Activated naive CD8-positive, alpha-beta T cell treated with anti-CD3 and anti-CD28 coated beads, Interleukin-2, amount 50 U/mL, for 24 hours (primary cell): ENCODE measurements at places on chromosomes 2 and 18.

DNA sequence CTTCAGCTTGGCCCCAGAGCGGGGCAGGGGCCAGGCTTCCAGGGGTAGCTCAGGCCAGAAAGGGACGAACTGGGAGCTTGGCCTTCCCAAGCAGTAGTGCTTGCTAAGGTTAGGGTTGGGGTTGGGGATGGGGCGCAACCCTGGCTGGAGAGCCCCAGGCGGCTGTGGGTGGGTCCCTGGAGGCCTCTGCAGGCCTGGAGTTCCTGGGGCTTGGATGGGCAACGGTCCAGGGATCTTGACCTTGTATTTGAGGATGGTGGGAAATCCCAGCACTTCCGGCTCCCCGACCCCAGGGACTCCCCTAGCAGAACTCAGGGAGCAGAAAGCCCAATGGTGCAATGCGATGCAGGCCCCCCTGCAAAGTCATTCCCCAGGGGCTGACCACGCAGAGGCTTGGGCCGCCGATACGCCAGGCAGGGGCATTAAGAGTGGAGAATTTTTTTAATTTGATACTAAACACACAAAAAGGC lies 12.6 kb upstream of the MLPH start:
- no peak for DNase-seq

GRCh38 chr2:197675711-197676188 lies 363 bp upstream of the RFTN2 start:
- DNase-seq, result no peak

GRCh38 chr2:179250848-179251504 lies 13.7 kb downstream of the SESTD1 start:
- no peak for DNase-seq

DNA sequence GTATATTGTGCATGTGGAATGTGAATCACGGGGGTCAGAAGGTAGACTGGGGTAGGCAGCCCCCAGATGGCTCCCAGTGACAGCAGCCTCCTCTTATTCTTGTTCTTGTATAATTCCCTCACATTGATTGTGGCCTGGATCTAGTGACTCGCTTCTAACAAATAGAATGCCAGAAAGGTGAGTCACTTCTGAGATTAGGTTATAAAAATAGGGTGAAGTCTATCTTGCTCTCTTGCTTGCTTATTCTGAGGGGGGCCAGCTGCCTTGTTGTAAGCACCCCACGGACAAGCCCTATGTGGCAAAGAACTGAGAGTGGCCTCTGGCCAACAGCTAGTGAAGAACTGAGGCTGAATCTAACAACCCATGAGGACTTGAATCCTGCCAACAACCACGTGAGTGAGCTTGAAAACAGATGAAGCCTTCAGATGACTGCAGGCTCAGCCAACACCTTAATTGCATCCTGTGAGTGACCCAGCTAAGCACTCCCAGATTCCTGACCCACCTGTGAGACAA lies 15.6 kb upstream of the RMND5A start:
- DNase-seq, result no peak

DNA sequence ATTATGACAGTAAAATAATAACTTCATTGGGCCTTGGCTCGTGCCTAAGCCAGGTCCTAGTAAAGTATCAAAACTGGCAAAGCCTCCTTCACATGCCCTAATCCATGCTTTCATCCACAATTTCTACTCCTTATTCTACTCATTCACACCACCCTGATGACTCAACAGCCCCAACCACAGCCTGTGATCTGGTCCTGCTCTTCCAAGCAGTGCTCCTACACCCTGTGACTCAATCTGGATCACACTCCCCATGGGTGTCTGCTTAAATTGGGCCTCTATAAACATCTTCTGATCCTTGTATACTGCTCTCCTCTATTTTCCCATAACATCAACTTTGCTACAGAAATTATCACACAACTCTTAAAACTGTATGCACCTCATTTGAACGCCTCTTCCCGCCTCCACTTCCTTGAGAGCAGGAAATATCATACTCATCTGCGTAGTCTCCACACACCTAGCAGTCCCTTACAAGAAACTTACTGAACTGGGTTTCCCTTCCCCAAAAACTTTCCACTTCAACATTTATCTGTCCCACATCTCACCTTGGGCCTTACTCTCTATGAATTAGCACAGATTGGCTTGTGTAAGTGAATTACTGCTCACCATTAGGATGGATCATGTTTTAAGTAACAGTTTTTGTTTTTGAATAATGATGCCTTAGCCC lies 15.9 kb downstream of the GTF3C3 start:
- peak; percentile 32 for DNase-seq

GRCh38 chr2:25237764-25238163 lies 69.4 kb upstream of the POMC start:
- DNase-seq, result no peak

DNA sequence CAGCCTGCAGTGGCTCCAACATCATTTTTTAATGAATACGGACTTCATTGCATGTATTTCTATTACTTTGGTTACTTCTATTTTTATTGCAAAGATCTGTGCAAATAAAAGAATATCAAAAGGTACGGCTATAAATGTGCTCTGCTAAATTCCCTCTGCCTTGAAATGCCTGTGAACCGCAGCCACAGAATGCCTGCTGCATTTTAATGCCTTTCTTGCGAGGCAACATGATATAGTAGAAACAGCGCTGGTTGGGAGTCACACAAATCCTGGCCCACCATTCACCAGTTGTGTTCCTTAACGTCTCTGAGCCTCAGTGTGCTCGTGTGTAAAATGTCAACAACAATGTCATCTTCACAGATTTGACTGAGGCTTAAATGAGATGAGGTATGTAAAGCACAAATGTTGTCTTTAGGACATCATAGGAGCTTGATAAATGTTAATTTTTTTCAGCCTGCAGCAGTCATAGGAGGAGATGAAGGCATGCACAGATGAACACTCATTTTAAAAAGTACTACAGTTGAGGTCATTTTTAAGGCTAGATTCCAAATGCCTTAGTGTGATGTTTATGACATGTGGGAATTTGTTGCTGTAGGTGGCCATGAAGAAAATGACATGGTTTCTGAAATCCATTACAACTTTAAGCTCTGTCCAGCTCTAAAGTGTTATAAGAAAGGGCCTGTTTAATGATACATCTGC lies 187.6 kb upstream of the NRP2 start:
- DNase-seq, result no peak

- DNase-seq, result no peak
Measured at GRCh38 chr2:111679202-111679601, 204.8 kb downstream of the ANAPC1 start.

- peak; percentile 30 for DNase-seq
Measured at GRCh38 chr18:47204908-47205522, 28.9 kb upstream of the IER3IP1 start.

DNA sequence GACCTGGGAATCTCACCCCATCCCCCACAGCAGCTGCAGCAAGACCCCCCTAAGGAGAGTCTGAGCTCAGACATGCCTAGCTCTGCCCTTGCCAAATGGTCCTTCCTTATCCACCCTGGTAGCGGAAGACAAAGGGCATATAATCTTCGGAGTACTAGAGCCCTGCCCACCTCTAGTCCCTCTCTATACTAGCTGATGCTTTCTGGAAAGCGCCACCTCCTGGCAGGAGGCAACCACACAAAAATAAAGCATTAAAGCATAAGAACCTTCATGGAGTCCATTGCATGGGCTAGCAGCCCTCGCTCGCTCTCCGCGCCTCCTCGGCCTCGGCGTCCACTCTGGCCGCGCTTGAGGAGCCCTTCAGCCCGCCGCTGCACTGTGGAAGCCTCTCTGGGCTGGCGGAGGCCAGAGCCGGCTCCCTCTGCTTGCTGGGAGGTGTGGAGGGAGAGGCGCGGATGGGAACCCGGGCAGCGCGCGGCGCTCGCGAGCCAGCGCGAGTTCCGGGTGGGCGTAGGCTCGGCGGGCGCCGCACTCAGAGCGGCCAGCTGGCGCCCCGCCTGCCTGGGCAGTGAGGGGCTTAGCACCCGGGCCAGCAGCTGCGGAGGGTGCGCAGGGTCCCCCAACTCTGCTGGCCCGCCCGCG lies 941.2 kb downstream of the SUCLG1 start:
- DNase-seq, result no peak

- no peak for DNase-seq
Measured at GRCh38 chr2:177611310-177611886, 218.8 kb downstream of the AGPS start.

- DNase-seq, result no peak
Measured at GRCh38 chr2:204451766-204452165, 93.5 kb upstream of the PARD3B start.

- DNase-seq, result no peak
Measured at GRCh38 chr2:182862091-182862490, 4.3 kb downstream of the FRZB start.

- no peak for DNase-seq
Measured at GRCh38 chr18:79496237-79496977, 100.7 kb downstream of the NFATC1 start.

GRCh38 chr18:48863432-48864065 lies 87.2 kb downstream of the SMAD7 start:
- no peak for DNase-seq

GRCh38 chr2:54048117-54048785 lies 67.2 kb upstream of the ACYP2 start:
- DNase-seq, result no peak

DNA sequence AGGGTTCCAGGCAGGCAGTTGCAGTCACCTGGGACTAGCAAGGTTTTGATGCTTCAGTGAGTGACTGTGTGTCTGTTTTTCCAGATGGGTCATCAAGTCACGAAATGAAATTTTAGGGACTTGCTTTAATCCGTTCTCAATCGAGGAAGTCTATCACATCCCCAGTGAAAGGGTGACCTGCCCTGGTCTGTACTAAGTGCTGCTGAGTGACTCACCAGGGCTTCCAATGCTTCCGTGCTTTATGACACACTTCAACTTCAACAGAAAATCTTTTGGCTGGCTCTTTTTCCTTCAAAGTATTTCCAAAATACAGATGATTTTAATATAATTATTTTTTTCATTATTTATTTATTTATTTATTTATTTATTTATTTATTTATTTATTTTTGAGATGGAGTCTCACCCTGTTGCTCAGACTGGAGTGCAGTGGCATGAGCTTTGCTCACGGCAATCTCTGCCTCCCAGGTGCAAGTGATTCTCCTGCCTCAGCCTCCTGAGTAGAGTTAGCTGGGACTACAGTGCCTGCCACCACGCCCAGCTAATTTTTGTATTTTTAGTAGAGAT lies 18.4 kb downstream of the TFCP2L1 start:
- DNase-seq, result no peak

- DNase-seq, result no peak
Measured at GRCh38 chr2:67463810-67464209, 66.7 kb downstream of the ETAA1 start.

DNA sequence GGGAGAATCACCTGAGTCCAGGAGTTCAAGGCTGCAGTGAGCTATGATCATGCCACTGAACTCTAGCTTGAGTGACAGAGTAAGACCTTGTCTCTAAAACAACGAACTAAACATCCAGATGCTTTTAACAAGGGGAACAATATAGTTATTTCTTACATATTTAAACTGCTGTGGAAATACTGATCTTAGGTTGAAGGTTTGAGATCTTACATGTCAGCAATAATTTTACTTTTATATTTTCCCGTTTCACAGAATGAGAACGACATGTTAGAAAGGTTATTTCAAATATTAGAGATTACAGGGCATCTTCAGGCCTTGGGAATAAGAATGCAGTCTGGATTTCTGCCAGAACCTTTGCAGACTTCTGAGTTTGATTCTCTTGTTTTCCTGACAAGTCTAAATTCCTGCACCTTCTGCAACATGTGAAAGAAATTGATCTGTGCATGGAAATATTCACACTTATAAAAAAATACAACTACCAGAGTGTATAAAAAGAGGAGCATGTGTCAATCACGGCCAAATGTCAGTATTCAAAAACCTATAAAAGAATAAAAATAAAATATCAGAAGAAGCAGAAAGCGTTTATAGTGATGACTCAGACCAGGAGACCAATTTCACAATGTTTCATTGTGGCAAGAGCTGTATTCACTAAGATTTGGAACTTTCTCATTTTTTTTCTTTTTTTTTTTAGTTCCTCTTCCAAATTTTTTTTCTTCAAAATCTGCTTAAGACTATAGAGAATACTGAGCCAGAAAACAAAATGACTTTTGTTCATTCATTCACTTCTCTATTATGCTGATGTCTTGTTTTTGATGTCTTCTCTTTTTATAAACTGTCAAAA lies 29.6 kb downstream of the COLEC12 start:
- no peak for DNase-seq

DNA sequence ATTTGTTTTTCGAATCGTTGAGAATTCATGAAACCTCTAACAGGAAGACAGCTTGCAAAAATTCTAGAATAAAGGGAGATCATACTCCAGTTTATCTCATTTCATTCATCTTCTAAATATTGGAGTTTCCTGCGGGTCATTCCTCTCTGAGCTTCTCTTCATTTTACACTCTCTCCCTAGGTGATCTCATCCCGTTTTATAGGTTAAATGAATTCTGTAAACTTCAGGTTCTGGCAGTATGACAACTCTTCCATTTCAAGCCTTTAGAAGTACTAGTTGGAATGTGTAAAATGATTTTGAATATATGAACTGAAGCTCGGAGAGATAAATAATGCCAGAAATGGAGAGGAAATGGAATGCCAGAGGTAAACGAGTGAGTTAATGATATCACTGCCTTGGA lies 312.4 kb downstream of the METTL4 start:
- no peak for DNase-seq

GRCh38 chr2:85656468-85656867 lies 11.5 kb downstream of the SFTPB start:
- no peak for DNase-seq

- no peak for DNase-seq
Measured at GRCh38 chr2:46564811-46565241, 85.5 kb downstream of the TMEM247 start.

DNA sequence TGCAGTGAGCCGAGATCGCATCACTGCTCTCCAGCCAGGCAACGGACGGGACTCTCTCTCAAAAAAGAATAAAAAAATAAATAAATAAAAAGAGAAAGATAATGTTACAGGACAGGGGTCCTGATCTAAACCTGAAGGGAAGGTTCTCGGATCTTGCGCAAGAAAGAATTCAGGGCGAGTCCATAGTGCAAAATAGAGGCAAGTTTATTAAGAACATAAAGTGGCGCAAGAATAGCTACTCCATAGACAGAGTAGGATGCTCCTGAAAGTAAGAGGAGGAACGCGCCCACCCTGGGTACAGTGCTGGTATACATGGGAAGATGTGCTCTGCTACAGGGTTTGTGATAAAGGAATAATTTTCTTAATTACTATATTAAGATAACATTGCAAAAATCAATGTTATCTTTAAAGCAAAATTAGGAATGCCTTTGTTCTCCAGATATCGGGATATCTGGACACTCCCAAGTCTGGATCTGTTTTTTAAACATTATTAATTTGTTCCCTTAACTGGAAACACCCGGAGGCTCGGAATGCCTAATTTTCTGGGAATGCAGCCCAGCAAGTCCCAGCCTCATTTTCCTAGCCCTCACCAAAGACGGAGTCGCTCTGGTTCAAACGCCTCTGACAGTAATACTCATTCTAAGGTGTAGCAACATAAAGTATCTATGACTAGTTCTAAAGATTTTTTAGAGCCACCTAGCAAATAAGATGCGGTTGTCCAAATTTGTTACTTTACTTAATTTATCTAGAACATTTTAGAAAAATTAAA lies 38.8 kb downstream of the ACSL3 start:
- no peak for DNase-seq

GRCh38 chr18:9835113-9835755 lies 50.5 kb upstream of the TXNDC2 start:
- DNase-seq, result no peak
